Renal cortex interstitium (tissue), 15 donors: ENCODE measurements at places on chromosomes 16 and 17. TPM values are rescaled to one million over a fixed set of nuclear protein-coding genes. Genes with fewer than 3 reads are reported as not detected.
A peak's percentile ranks its signal among the peaks of the same experiment; 100 is the strongest.

GRCh38 chr16:19114359-19115147, 789 bp downstream of the ITPRIPL2 start:
- no peak for DNase-seq

GRCh38 chr16:88017587-88018101, 66.4 kb downstream of the BANP start:
- no peak for DNase-seq

DNA sequence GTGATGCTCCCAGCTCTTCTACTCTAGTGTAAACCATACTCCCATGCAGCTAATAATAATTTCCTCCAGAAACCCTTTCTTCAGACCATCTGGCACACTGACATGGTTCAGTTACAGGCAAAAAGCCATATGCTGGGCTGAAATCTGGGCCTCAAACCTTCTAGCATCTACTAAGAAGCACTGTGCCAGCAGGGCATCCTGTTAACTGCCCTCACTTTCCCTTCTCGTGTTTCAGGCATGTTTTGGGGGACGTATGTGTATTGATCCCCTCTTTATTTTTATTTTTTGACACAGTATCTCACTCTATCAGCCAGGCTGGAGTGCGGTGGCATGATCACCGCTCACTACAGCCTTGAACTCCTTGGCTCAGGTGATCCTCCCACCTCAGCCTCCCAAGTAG, 33.3 kb downstream of the STAT5A start:
- DNase-seq = no peak

GRCh38 chr17:77886387-77886728, 72.1 kb upstream of the TNRC6C start:
- DNase-seq = no peak

GRCh38 chr16:19062706-19063105, 4.7 kb upstream of the COQ7 start:
- DNase-seq = no peak

GRCh38 chr17:6542577-6542976, 13.8 kb downstream of the PITPNM3 start:
- DNase-seq = no peak

DNA sequence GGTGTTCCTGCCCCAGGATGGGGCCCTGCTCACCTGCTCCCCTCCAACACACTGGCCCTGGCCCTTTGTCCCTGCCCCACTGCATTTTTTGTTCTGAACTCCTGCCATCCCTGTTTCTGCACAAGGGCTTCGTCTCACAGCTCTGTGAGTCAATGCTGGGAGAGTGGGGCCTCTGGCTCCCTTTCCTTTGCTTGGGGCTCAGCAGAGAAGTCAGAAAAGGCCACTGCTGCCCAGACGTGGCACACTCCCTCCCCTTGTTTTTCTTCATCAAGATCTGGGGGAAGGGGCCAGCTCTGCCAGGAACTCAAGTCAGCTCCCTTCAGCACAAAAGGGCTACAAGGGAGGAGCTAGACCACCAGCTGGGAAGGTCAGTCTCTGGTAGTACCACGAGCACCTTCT, 8.9 kb downstream of the PROCA1 start:
- DNase-seq = no peak

GRCh38 chr17:66747578-66748275, 87.2 kb upstream of the CACNG5 start:
- DNase-seq = no peak

DNA sequence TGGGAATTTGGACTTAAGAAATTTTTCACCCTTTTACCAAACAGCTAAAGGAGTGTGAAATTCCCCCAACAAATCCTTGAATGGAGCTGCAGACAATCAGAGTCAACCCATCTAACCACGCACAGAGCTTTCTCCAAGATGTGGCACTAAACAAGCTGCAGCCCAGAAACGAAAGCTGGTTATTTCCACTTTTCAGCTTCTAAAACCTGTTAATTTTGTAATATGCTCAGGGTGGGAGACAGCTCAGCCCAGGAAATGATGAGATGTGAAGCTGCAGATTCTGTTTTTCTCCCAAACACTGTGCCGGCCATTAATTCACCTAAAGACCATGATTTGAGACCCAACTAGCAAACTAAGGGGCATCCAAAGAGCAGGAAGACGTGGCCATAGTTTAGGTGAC, 33.2 kb upstream of the ABR start:
- DNase-seq = no peak

DNA sequence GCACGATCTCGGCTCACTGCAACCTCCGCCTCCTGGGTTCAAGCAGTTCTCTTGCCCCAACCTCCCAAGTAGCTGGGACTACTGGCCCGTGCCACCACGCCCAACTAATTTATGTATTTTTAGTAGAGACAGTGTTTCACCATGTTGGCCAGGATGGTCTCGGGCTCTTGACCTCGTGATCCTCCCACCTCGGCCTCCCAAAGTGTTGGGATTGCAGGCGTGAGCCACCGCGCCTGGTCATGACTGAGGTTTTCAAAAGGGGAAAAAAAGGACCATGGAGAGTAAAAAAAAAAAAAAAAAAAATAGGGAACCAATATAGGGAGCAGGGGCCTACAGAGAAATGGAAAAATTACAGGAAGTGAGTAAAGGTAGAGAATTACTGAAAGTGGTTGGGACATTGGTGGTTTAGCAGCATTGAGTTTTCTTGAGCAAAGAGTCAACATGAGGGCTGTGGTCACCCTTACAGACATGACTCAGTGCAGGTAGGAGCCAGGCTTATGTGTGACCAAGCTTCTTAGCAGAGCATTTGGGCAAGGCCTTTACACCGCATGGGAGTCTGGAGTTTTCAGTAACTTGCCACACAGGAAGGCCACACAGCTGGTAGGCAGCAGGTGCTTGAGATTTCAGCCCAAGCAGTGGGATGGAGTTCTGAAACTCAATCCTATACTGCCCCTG, 447.3 kb downstream of the HS3ST3B1 start:
- DNase-seq = no peak

GRCh38 chr16:78310990-78311561, 211.6 kb downstream of the WWOX start:
- no peak for DNase-seq

DNA sequence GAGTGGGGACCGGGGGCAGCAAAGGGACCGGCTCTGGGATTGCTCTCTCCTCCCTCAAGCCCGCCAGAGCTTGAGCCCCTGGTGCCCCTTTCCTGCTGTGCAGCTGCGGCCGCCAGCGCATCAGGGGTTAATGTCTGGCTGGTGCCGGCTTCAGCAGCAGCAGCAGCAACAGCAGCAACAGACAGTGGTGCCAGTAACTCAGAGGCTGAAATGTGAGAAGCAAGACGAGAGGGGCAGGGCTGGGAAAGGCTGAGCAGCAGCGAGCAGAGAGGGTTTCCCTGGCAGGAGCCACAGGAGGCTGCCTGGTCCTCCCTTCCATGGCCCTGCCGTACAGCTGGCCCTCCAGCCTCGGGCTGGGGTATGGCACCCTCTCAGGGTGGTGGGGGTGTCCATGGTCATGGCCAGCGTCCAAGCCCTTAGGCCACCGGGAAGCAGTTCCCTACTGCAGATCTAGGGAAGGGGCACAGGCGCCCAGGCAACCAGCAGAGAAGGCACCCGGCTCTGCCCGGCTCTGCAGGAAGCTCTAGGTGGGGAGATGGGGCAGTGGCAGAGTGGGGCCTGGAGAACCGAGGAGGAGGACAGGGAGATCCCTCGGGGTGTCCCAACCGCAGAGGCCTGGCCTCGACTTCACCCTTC, 21.1 kb upstream of the TFAP4 start:
- no peak for DNase-seq

DNA sequence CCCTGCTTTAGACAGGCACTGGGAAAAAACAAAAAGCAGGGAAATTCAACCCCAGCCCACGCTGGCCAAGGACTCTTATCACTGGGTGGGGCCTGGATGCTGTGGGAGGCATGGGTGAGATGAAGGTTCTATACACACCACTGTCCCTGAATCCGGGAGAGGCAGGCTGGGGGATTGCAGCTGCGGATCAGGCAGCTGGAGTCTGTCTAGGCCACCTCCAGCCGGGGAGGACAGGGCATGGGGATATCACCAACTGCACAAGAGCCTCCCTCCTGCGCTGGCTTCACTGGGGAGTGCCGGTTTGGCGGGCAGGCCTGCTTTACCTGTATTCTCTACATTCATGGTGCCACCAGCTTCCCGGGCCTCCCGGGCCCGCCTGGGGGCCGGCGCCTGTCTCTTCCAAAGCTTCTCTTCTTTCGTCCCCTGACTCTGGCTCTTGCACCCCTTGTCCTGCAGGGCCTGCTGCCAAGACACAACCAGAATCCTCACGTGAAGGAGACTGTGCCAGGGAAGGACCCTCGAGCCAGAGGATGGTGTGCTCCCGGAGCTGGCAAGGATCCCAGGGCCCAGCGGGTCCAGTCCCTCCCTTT, 13.9 kb downstream of the KIFC3 start:
- no peak for DNase-seq

DNA sequence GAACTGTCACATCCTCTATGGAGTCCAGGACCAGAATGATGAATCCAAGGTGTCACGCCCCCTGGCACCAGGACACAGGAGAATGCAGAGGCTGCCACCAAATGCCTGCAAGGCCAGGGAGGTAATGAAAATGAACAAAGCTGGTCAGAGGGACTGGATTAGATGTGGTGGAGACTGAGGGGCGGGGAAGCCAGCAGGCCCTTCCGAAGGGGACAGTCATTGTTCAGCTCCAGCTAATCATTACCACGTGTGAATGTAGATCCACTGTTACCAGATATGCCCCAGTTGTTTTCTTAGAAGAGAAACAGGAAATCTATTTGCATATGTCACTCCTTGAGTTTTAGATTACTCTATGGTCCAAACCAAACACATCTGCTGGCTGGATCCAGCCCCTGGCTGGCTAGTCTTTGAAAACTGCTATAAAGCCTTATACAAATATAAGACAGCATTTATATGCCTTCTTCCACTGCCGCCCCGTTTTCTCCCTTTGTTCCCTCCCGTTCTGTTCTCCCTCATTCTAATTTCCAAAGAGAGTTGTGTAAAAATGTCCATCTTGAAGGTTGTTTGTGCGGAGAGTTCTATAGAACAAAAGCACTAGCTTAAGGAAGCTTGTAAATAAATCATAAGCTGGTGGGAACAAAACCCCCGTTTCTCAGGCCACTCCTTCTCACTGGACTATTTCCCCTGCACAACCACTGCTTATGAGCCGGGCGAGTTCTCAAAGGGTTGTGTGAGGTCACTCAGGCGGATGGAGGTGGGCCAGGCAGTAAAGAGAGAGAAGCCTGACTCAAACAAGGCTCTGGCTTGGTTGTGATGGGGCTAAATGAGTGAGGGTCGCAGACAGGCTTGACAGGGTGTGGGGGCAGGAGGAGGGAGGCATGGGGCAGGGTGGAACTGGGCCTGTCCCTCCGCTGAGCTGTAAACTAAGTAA, 14.2 kb downstream of the CRYM start:
- DNase-seq = peak; percentile 67

DNA sequence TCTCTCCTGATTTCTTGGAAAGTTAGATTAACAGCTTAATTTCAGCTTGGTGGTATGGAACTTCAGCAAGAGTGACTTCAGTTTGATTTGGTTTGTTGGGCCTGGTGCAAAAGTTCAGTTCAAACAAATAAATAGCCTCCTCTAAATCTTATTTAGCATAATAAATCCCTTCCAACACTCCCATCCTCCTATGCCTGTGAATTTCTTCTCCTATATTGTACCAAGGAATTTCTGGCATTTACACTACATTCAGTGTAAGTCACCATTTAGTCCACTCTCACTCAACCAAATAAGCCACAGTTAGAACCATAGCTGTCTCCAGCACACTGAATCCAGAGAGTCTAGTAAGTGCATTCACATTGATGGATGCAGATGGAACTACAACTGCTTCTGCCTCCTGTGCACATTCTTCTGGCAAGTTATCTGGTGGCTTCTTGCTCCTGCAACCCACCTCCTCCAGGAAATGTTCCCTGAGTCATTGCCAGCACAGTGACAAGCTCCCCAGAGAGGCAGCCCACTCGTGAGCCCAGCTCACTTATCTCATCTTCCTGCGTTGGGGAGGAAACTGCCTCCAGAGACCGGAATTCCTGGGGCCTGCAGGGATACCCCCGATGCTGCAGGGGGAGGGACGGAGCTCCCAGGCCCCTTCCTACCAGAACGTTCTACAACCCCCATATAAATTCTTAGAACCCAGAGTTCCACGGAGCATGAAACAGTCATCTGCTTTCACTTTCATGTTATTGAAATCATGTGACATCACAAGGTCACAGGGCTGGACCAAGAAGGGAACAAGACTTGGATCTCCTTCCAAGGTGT, 318.3 kb downstream of the PHKB start:
- no peak for DNase-seq

GRCh38 chr16:66446737-66447136, 19.6 kb downstream of the BEAN1 start:
- DNase-seq = no peak

- DNase-seq = no peak
These were observed 11.6 kb downstream of the MKS1 start for GRCh38 chr17:58207451-58207850.

DNA sequence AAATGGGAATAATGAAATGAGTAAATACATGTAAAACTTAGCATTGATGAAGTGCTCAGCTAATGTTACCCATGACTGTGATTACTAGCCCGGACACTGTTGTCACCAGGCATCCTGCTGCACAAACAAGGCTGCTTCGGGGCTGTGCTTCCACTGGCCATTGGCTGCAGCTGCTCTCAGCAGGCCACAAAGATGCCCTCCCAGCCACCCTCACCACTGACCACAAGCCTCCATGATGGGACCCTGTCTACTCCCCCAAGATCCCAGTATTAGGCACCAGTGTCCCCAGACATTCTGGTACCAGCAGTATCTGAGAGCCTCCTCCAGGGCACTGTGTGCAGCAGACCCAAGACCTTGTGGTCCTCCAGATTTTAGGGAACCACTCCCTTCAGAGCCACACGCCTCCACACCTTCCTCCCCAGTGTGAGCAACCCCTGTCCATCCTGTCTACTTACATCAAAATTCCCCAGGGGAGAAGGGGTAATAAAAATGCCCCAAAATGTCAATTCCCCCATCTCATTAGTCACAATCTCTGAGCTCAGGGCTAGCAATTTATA, 19.7 kb upstream of the NUP93 start:
- DNase-seq = no peak

GRCh38 chr17:57586742-57587141, 158.4 kb downstream of the CCDC182 start:
- no peak for DNase-seq

DNA sequence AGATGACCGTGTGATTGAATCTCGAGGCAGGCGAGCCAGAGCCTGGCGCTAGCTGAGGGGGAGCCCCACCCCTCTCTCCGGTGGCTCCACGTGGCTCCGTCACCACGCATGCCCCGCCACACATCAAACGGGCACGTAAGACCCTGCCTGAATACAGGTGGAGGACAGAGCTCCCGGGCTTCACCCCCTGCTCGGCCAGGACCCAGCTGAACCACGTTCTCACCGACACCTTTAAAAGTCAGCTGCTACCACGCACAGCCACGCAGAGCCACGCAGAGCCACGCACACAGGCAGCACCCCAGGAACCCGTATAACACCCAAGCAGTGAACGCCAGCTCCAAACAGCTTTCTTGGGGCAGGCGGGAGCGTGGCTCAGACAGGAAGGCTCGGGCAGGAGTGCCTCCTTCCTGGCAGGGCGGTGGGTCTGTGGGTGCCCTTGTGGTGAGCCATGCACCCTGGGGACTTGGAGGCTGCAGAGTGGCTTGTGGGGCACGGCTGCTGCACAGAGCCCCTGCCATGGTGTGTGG, 4.4 kb downstream of the TMEM204 start:
- DNase-seq = no peak

- no peak for DNase-seq
These were observed 13.0 kb downstream of the PIRT start for GRCh38 chr17:10824874-10825273.

GRCh38 chr17:36149296-36149820, 27.1 kb downstream of the TBC1D3B start:
- no peak for DNase-seq

The AHSP gene
- polyA plus RNA-seq = 13.4 TPM

The NAGS gene
- 2.7 TPM for polyA plus RNA-seq

The EVPLL gene
- 0.23 TPM for polyA plus RNA-seq

The PHOSPHO1 gene
- 1.8 TPM for polyA plus RNA-seq

The MVP gene
- polyA plus RNA-seq = 29.9 TPM

The EPN3 gene
- 13.4 TPM for polyA plus RNA-seq
